T-helper 22 cell (primary cell): ENCODE measurements at places on chromosomes 3 and 15.

GRCh38 chr3:42778644-42779043 is 5.6 kb upstream of the CCDC13 start:
- no peak for DNase-seq

- no peak for DNase-seq
These were observed 448 bp downstream of the SLC12A8 start for GRCh38 chr3:125212091-125212508.

- DNase-seq = no peak
These were observed 84.9 kb upstream of the ETV5 start for GRCh38 chr3:186193534-186194450.

DNA sequence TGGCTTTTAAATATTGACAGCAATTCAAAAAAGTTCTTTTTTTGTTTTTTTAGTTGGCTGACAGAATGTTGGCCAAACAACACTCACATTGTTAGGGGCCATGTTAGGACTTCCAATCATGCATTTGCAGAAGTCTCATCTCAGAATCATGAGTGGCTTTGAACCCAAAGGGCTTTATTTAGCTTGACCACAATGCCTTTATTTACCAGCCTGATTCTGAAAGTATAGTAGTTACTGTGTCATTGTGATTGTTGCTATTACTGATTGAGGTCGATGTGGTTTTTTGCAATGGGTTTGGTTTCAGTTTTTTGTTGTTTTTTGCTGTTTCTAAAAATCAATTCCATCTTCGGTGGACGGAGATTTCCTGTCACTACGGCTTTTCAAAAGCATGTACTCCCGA is 7.2 kb downstream of the GLDN start:
- no peak for DNase-seq

DNA sequence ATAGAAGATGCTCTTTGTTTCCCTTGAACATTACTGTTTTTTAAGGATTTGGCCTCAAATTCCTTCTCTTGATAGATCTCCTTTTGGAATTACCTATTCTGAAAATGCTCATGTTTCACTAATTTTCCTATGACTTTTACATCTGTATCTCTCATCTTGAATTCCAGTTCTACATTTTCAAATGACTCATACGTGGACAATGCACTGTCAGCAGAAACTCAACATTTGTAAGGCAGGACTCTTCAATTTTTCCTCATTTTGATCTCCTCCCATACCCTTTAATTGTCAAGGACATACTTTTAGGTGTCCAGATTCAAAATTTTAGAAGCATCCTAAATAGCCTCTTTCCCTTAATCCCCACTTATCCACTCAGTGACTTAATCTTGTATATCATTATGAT is 341.0 kb upstream of the RASGRP1 start:
- no peak for DNase-seq

DNA sequence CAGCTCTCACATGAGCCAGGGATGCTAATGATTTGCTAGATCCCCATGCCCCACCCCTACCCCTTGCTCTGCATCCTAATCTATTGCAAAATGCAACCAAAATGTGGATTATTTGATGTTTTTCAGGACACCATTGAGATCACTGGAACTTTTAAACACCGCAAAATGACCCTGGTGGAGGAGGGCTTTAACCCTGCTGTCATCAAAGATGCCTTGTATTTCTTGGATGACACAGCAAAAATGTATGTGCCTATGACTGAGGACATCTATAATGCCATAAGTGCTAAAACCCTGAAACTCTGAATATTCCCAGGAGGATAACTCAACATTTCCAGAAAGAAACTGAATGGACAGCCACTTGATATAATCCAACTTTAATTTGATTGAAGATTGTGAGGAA is 29.7 kb downstream of the HDC start:
- DNase-seq = no peak

DNA sequence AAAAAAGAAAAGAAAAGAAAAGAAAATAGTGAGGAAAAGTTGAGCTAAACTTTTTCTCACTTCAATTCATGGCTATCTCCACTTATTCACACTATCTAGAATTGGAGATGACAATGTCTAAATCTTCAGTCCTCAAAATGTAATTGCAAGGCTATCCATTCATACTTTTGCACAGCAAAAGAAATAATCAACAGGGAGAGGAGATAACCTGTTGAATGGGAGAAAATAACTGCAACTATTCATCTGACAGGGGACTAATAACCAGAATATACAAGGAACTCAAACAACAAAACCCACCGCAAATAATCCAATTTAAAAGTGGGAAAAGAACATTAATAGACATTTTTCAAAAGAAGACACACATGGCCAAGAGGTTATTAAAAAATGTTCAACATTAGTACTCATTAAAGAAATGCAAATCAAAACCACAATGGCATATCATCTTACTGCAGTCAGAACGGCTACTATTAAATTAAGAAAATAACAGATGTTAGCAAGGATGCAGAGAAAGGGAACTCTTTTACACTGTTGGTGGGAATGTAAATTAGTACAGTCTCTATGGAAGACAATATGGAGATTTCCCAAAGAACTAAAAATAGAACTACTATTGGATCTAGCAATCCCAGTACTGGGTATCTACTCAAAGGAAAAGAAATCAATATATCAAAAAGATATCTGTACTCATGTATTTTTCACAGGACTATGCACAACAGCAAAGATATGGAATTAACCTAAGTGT is 73.5 kb upstream of the PPIB start:
- no peak for DNase-seq

- DNase-seq = no peak
These were observed 8.8 kb downstream of the DNAJB8 start for GRCh38 chr3:128457937-128458336.

GRCh38 chr15:80913541-80913940 is 76.1 kb downstream of the MESD start:
- DNase-seq = no peak

DNA sequence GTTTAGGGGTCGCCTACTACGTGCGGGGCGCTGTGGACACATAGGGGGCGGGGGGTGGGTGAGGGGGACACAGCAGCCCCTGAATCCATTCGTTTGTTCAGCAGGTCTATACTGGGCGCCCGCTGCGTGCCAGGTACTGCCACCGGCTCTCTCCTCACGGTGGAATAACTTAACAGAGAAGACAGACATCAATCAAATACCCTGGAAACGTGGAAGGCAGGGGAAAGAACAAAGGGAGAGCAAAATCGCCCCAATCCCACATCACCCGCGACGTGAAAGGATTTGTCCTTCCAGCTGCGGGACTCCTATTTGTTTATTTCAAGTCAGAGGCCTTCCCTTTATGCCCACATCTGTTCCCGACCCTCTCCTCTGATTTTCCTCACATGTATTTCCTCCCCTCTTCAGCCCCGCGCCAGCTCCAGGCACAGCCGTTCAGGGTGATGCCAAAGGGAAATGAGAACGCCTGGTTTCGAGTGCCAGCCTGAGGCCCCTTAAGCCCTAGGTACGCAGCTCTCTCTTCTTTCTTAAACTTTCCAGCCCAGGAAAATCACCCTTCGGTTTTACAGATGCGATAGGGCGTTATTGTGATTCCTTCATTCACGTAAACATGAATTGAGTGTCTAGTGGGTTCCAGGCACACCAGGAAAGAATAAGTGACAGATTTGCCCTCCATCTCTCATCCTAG is 726 bp upstream of the PROK2 start:
- DNase-seq = no peak

DNA sequence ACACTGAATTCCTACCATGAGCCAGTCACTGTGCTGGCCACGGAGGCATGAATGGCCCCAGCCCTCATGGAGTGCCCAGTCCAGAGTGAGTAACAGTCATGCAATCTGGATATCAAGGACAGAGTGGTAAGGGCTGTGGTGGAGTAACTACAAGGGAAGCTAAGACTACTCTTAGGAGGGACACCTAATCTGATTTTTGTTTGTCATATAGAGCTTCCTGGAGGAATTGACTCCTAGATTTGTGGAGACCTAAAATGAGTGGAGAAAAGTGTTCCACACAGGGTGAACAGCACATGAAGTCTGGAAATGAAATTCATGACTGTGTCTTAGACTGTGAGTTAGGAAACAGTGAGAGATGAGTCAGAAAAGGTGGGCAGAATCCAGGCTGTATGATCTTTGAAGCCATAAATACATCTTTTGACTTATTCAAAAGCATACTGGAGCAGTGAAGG is 219.9 kb downstream of the NFKBIZ start:
- no peak for DNase-seq

DNA sequence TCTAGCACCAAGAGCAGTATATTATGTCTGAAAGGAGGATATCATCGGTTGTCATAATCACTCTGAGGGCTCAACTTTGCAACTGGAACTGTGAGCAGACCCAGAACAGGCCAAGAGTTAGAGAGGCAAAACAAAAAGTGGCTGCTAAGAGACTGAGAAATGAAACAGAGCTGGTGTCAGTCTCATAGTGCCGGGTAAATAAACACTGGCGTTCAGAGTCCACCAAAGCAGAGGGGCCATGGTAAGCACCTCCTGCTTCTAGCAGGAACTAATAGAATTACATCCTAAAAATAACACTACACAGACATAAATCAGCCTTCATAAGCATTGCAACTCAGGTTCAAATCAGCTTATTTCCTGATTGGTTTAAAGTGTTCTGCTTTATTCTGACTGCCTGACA is 10.3 kb upstream of the IL12A start:
- no peak for DNase-seq

DNA sequence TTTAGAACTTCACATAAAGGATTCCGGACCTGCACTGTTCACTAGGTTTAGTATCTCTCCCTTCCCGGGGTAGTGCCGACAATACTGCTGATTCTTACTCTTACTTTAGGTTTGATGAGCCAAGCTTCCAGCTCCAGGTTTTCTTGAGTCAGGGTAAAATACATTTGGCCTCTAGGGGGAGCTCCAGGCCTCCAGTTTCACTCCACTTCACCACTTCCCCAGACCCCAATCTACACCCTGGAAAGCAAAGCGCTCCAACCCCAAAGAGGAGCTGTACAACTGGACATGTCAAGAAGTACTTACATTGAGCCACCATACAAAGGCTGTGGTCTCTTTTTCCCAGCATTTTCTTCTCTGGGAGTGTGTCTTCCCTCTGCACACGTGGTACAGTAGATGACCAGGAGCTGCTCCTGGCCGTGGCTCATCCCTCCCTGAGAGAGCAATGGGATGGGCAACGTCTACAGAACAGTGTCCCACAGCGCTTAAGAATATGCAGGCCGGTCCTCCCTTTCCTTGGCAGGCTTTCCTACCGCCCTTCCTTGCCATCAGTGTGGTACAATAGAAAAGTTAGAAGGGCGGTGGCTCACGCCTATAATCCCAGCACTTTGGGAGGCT is 93.9 kb upstream of the CCDC80 start:
- peak; percentile 18 for DNase-seq
